ENCODE measurements at places on chromosomes 5 and 9.

DNA sequence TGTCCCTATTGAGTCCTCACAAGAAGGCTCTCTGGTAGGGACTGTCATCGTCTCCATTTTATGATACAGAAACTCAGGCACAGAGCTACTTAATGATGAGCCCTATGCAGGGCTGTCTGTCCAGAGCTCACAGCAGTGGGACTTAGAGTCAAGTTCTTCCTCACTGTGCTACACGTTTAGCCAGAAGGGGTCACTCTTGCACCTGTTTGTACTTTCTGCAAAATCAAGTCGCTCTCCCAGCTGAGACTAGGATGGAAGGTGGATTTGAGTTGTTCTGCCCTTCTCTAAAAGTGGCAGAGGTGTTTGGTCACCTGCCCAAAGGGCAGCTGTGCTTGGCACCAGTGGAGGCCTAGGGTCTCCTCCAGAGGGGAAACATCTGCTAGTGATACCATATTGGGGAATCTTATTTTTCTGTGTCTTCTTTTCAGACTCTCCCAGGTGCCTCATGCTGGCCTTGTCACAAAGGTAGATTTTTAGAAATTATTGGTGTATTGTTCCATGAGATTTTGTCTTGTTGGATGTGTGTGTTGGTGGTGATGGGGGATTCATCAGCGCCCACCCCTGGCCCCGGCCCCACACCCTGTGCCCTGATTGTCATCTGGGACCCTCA, 104.2 kb downstream of the PPARGC1B start:
- DNase-seq = peak; percentile 72

GRCh38 chr9:72996684-72997314, 43.9 kb upstream of the ALDH1A1 start:
- no peak for DNase-seq

- DNase-seq = no peak
Observed at GRCh38 chr5:180611140-180611850, 20.0 kb upstream of the SCGB3A1 start.

- no peak for DNase-seq
Observed at GRCh38 chr5:145787507-145787906, 47.6 kb downstream of the PRELID2 start.

DNA sequence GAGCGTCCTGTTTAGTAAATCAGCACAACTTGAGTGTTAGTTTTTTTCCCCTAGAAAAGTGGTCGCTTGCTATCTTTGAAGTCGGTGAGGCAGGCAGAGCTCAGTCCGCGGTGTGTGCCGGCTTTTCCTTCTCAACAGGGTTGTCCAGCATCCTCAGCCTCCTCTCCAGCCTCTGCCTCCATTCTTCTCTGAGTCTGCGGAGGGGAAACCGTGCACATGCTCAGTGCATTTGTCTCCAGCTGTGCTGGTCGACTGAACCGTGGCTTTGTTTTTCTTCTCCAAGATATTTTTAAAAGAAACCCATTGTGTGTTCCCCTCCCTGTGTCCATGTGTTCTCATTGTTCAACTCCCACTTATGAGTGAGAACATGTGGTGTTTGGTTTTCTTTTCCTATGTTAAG, 25.3 kb downstream of the FAM240B start:
- no peak for DNase-seq

GRCh38 chr9:126497660-126498275, 116.0 kb upstream of the LMX1B start:
- DNase-seq = no peak

DNA sequence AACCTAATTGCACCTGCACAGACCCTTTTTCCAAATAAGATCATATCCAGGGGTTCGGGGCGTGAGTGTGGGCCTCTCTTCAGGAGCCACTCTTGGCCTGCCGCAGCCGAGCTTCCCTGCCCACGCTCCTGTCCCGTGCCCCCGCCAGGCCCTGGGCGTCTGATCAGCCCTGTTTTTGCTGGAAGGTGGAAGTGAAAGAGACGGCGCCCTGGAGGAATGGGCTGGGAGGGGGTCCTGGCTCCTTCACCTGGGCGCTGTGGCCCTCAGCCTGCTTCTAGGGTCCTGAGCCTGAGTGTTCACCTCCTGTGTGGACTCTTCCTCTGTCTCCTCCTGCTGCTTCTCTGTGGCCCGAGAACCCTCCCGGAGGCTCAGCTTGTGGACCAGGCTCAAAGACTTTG, 11.2 kb upstream of the COL5A1 start:
- no peak for DNase-seq

DNA sequence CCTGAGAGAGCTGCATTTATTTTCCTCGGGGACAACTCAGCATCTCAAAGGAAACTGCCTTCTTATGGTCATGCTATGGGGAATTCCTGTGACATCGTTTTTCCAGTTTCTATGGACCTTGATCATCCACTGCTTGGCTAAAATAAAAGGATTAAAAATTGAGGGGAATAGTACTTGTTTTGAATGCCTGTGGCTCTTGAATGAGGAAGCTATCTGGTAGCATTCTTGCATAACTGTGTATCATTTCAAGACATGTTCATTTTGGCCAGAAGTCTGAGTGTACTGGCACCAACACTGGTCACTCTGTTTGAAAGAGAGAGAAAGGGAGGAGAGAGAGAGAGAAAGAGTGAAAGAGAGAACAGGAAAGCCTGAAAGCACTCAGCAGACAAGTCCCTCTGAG, 116.7 kb downstream of the DOCK2 start:
- DNase-seq = no peak

- no peak for DNase-seq
Observed at GRCh38 chr5:179230061-179230461, 115.2 kb downstream of the ADAMTS2 start.

- no peak for DNase-seq
Observed at GRCh38 chr5:72785801-72786200, 30.7 kb upstream of the TNPO1 start.

DNA sequence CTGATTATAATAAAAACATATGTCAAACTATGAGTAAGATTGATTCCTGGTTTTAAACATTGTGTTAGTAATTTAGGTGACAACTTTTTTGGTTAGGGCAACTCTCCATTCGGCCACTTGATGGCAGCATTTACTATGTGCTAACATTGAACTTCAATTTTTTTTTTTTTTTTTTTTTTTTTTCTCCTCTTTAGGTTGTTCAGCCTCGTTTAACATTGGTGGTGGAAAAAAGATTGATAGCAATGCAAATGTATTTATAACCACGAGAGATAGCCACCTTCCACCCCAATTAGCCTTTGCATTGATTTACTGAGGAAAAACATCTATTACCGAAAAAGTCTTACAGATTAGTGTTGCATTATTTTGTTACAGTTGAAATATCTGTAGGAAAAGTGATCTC, 159.1 kb downstream of the CSNK1G3 start:
- DNase-seq = no peak

GRCh38 chr5:149664083-149664482, 66.0 kb upstream of the PPARGC1B start:
- DNase-seq = no peak

- DNase-seq = no peak
Observed at GRCh38 chr5:115568668-115569067, 24.1 kb upstream of the FEM1C start.

DNA sequence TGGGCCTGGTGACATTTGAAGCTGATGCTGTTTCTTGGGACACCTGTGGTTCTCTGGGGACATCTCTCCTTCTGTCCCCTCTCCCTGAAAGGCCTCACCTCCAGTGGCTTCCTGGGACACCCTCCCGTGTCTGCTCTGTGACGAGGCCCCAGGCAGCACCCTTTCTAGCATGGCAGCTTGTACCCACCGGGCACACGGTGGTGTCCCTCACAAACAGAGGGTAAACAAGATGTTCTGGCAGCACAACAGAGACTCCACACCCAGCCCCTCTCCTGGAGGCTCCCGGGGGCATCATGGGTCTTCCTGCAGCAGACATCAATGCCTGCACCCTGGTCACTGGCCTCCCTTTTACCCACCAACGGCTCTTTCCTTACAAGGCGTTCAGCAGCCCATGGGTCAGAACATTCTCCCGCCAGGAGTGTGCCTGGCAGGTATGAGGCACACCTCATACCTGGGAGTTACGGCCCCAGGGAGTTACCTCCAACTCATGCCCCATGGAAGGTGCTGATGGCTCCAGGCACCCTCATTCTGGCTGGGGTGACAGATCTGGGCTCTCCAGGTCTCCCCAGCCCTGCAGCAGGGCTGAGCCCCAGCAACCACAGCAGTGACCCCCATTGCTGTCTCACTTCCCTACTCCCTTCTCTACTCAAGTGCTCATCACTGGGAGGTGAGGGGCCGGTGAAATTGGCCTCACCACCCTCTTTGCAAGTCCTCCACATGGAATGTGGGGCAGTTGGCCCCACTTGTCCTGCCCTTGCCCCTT, 51.1 kb downstream of the BARX1 start:
- no peak for DNase-seq

DNA sequence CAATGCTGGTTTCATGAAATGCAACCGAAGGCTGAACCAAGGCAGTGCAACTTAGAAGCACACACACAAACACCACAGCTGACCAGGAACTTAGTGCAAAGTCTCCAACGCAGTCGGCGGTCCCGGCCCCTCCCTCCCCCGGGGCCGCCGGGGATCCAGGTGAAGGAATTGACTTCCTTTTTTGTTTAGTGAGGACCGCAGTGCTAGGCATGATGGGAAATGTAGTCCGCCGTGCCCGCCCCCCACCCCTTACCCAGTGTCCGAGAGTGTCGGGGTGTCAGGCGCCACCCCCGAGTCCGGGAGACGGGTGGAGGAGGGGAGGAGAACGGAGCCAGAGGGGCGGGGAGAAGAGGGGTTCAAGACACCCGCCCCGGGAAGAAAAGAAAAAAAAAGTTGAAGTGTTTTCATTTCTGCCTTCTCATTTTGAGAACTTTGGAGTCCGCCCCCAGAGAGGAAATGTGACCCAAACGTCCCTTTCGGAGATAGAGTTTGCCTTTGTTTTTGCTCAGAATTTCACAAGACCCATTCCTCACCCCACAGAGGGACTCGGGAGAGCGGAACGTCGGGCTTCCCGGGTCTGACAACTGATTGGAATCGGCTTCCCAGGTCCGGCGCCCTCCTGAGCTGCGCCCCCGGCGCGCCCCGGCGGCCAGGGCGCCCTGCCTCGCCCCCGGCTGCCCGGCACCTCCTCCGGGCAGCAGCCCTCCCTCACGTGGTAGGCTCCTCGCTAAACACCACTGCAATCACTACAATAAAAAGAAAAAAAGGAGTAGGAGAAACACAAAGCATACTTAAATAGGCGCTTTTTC, 2.0 kb downstream of the IER5L start:
- peak; percentile 67 for DNase-seq

DNA sequence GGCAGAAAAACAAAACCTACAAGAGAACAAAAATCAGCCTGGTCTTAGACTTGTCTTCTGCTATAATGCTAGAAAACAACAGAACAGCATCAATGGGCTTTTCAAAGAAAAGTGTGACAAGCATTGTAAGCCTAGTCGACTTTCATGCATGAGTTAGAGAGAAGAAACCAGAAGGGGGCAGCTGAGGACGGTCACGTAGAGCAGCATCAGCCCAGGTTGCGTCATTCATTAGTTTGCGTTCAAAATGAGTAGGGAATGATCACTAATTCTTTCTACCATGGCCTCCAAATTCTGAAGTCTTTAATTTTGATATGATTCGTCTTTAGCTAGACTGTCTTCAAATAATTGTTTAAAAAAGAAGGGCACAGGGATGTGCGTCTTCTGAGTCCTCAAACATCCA, 4.7 kb upstream of the ISCA1 start:
- DNase-seq = no peak

DNA sequence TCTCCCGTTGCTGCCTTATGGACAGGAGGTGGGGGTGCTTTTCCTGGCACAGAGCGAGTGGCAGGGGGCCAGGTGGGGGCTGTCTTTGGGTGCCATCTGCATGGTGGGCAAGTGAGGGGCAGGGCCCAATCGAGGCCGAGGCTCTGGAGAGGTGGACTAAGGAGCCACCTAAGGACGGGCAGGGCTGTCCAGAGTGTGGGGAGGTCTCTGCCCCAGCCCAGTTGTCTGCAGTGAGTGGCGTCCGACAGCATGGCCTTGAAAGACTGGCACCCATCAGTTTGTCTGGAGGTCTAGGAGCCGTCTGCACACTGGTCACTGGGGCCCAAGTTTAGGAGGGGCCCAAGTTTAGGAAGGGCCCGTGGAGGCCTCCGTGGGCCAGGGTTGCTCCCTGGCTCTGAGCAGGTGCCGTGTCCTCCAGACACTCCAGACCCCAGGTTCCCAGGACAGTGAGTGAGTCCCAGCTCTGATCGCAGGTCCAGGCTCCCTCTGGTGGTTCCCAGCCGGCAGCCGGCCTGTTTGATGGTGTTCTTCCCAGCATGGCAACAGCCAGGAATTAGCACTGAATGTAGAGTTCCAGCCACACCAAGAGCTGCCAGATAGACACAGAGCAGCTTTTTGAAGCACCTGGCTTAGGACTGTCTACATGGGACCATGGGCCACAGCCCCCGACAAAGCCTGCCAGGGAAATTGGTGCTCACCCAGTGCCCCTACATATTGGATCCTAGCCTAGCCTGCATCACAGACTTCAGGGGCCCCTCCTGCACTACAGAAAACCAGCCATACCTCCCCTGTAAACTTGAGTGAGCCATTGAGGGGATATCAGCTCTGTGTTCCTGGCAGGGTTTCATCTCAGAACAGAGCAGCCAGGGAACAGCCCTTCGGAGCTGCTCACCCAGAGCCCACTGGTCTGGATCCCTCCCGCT, 120.9 kb downstream of the WNK2 start:
- peak; percentile 3 for DNase-seq

GRCh38 chr9:79384501-79384900, 187.3 kb upstream of the TLE4 start:
- DNase-seq = no peak

DNA sequence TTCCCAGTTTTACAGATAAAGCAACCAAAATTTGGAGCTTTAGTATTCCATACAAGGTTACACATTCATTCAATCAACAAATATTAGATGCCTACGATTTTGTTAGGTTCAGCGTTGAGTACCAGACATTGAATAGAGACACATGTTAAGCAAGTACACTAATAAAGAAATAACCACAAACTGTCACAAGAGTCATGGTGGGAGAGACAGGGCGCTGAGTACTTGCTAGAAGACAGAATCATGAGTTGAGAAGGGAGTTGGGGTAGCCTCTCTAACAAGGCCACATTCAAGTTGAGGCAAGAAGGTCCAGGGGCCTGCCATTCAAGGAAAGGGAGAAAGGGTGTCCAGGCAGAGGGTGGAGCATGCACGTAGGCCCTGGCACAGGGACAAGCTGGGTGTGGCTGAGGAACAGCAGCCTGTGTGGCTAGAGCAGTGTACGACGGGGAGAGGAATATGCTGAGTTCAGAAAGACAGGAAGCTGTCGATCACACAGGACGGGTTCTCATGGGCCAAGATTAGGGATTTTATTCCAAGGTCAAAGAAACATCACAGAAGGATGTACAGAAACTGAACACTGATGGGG, 17.0 kb downstream of the CDK5RAP2 start:
- no peak for DNase-seq

DNA sequence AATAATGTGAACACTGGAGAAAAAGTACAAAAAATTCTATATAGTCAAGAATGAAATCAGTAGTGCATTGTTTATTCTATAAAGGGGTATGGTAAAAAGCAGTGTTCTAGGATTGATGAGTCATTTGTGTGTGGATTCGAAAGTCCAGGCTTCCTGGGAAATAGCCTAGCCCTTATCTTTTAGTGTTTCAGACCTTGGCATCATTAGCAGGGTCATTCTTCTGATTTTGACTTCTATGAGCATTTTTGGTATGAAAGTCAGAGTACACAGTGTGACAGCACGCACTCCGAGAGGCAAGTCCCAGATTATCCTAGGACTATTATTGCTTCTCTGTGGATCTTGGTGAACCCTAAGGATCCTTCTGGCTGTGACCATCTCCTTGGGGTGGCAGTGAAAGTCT, 16.9 kb downstream of the PCSK5 start:
- no peak for DNase-seq

GRCh38 chr5:172852490-172853354, 18.7 kb downstream of the ERGIC1 start:
- no peak for DNase-seq

- no peak for DNase-seq
Observed at GRCh38 chr5:176590035-176590717, 19.8 kb downstream of the GPRIN1 start.
